ENCODE measurements at places on chromosomes 5 and 9.

- DNase-seq = no peak
Measured at GRCh38 chr5:150619359-150620230, 20.9 kb upstream of the SYNPO start.

- no peak for DNase-seq
Measured at GRCh38 chr5:5886812-5887486, 464.5 kb downstream of the ICE1 start.

DNA sequence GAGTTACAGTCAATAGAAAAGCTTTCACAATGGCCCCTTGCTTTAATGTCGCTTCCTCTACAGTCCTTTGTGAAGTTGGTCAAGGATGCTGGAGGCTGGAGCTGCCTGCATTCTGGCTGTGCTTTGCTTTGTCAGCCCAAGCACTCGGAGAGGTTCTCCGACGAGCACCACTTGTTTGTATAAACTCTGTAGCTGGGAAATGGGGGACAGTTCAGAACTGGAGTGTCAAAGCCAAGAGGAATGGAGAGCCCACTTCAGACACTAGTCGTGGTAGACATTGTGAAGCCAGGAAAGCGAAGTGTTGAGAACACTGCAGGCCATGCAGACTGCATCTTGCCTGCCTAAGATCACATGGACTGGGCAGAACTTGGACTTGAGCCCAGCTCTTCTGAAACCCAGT lies 330.3 kb downstream of the GADD45G start:
- no peak for DNase-seq

GRCh38 chr9:80796632-80797031 lies 892.7 kb downstream of the TLE1 start:
- no peak for DNase-seq

GRCh38 chr5:128681096-128681495 lies 143.1 kb upstream of the FBN2 start:
- DNase-seq = no peak

GRCh38 chr5:134007581-134008265 lies 2.9 kb upstream of the VDAC1 start:
- no peak for DNase-seq

GRCh38 chr9:125747053-125747764 lies at the start of gene PBX3:
PBX3 (plus strand) TSS chr9:125747373.
- DNase-seq = peak; percentile 40

DNA sequence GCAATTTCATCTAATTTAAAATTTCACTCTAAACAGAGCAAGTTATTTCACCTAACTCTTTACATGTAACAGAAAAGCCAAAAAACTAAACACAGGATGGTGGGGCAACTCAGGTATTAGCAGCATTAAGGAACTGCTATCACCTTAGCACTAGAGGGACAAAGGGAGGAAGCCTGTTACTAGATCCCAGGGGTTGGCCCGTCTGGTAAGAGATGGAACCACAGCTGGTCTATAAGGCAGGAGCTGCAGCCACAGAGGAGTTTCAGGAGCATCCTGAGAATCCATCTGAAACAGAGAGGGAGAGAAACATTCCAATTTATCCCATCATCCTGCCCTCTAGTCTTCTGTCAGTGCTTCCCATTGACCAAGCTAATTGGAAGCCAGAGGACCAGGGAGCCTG lies 300.3 kb downstream of the MRPS30 start:
- no peak for DNase-seq

DNA sequence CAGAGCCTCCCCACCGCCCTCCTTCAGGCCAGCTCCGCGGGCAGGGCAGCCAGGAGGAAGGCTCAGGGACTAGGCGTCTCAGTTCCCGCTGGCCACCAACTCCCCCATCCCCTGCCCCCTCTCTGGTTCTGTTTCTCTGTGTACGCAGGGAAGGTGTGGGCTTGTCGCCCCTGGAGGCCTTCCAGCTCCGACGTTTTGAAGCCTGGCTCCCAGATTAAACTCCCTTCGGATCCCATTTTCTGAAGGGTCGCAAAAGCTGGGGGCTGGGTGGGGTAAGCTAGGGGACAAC lies 346 bp downstream of the ATOX1 start:
- DNase-seq = no peak

- DNase-seq = peak; percentile 60
Measured at GRCh38 chr5:102296178-102296817, at the start of gene SLCO4C1. SLCO4C1 (minus strand) TSS chr5:102296284; CDS start chr5:102296262, 22 bp downstream.

DNA sequence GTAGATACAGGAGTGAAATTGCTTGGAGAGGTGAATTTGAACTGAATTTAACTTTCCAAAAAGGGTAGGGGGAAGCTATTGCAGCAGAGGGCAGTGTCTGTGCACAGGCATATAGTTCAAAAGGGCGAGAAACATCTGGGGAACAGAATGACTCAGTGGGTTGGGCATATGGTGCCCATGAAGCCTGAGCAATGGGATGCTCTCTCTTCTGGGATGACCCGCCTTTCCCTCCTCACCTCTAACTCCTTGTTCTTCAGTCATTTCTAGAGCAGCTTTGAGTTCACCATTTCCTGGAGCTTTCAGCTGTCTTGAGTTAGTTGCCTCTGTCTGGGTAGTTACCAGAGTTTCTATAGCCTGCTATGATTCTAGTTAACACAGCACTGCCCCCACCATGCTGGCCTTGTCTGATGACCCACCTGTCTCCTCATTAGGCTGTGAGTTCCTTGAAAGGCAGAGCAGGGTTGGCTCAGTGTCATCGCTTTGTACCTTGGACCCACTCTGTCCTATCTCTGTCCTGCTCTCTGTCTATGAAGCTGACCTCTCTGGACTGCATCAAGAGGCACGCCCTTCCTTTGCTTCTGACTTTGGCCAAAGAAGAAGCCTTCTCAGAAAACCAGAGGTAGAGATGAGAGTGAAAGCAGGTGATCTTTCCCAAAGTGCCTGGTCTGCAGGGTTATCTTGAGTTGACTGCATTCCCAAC lies 299.6 kb upstream of the KLF4 start:
- no peak for DNase-seq

DNA sequence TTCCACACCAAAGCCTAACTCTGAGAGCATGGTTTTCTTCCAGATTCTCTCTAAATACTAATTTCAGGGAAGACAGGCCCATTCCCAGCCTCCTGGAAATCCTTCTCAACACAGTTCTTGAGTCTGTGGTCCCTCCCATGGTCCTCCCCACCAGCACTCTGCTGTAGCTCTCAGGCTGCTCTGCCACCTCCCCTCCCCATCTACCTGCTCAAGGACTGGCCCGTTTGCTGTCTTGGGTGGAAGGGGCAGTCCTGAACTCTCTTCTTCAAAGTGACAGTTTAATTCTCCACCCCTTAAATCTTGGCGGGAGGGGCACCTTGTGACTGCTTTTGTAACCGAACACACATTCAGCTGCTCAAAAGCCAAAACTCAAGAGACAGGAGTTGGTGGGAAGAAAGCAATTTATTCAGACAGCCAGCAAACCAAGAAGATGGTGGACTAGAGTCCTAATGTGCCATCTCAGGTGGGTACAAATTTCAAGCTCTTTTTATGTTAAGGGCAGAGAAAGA lies 7.6 kb upstream of the LCN15 start:
- no peak for DNase-seq

DNA sequence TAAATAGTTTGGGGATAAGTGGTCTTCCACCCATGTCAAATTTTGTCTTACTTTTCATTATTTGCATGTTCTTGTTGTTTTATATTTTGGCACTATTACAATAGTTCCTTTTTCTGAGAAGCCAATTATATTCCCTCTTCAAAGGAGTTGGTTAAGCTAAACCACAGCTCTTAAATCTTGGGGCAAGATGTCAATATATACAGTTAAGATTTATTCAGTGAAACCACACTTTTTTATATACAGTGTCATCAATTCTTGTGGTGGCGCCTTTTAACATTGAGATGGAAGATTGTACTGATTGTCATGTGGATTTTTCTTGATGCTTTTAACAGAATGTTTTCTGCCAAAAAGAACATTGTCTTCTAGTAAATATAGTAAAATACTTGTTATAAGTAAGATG lies 104.1 kb downstream of the MTREX start:
- no peak for DNase-seq

- no peak for DNase-seq
Measured at GRCh38 chr5:174053905-174054304, 8.4 kb downstream of the NSG2 start.

DNA sequence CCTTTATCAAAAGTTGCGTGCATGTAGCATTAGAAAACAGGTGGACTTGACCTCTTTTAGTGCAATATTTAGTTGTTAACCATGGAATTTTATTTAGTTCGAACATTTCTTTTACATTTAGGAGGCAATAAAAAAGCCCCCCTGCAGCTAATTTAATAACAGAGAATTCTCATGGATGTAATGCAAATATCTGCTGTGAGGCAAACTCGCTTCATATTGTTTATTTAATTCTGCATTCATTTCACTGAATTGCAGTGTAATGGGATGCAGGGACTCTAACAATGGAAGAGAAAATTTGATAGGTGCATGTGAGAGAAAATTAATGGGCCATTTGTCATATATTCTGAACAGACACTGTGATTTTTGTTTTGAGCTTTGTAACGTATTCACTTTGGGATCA lies 205.1 kb upstream of the CHD1 start:
- DNase-seq = no peak

- DNase-seq = no peak
Measured at GRCh38 chr9:94528886-94529285, 26.0 kb upstream of the PCAT7 start.

- DNase-seq = no peak
Measured at GRCh38 chr5:7377761-7378160, 18.2 kb upstream of the ADCY2 start.

DNA sequence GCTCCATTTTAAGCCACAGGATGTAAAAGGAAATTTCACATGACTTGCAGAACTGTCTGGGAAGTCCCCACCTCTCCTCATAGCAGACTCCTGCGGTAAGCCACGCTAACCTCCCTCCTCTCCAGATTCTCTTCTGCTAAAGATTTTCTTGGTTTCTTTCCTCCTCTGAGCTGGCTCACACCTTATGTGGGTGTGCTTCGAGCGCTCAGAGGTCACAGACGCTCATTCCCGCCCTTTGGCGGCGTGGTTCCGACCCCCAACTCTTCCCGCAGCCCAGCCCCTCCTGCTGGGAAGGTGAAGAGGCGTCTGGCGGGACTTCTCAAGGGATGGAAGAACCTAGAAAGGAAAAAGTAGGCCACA lies 32.9 kb upstream of the CDK20 start:
- DNase-seq = peak; percentile 4

GRCh38 chr5:55338810-55339243 lies 31.0 kb downstream of the MTREX start:
- peak; percentile 12 for DNase-seq

DNA sequence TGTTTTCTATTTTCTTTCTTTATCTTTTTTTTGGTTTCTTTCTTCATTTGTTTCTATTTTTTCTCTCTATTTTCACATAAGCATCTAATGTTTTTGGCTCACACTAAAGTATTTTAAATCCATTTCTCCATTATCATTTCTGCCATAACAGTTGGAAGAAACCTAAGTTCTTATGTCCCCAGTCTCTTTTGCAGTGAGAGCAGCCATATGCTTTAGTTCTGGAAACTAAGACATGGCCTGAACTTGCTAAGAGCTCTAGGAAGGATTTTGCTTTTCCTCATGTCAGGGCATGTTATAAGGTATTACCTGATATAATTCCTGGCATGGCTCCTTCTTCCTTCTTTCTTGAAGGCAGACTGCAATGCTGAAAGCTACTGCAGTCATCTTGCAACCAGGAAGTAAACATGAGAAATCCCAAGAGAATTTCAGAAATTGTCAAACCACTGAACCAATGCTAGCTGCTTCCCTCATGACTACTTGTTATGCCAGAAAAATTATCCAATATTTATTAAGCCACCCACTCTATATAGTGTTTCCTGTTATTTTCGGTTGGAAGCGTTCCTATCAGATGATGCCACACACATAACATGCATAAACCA lies 171.1 kb downstream of the TAF11L14 start:
- DNase-seq = no peak

DNA sequence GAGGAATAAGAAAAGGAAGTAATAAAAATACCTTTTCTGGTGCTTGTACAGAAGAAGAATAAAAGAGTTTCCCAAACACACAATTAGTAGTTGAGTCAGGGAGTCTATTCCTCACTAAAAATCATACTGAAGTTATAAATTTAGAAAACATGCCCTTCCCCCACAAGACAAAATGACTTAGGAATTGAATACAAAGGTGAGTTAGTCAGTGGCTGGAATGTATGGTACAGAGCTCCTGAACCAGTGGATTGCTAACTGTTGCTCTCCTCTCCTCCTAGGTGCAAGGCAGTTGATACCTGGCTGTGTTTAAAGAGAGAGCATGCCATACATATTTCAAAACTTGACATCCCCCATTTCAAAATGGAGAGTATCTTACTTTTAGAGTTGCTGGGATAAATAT lies 1.9 kb downstream of the GDA start:
- no peak for DNase-seq

GRCh38 chr9:89496645-89497256 lies 1.2 kb downstream of the SEMA4D start:
- DNase-seq = no peak

GRCh38 chr5:42005561-42006153 lies 80.6 kb downstream of the FBXO4 start:
- DNase-seq = no peak

DNA sequence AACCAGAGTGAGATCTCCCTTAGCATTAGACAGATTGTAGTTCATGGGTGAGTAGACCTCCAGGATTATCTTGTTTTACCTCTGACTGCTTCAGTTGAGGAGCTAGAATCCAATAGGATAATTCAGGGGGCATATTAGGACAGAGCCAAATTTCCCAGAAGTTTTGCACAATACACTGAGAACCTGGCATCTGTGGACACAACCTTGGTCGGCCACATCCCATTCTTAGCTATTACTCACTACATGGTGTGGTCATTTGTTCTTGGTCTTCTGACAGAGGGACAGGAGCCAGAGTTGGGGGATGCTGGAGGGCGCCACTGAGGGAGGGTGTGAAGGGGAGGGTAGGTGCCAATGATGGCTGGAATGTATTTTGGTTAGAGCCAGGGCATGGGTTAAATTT lies 66.6 kb downstream of the NPR3 start:
- DNase-seq = no peak

- DNase-seq = no peak
Measured at GRCh38 chr5:5192681-5193080, 52.6 kb downstream of the ADAMTS16 start.

DNA sequence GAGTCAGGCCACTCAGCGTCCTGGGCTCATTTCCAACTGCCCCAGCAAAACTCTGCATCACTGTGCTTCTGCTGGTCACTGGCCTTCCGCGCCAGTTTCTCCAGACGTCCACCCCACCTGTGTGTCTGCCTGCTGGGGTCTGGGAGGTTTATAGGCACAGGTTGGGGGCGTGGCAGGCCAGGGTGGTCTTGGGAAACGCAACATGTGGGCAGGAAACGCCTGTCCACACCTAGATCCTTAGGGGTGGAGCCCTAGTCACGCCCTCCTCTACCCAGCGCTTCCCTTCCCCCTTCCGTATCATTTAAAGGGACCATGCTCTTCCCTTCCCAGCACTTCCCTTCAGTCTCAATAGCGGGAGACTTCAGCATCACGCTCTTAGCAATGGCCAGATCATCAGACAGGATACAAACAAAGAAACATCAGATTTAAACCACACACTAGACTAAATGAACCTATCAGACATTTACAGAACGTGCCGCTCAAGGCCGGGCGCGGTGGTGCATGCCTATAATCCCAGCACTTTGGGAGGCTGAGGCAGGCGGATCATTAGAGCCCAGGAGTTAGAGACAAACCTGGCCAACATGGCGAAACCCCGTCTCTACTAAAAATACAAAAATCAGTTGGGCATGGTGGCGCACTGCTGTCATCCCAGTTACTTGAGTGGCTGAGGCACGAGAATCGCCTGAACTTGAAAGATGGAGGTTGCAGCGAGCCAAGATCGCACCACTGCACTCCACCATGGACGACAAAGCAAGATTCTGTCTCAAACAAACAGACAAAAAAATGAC lies 11.8 kb upstream of the BTNL9 start:
- no peak for DNase-seq

GRCh38 chr5:154860123-154860522 lies 1.7 kb downstream of the CNOT8 start:
- no peak for DNase-seq
